ENCODE measurements at places on chromosomes 13 and 19.

DNA sequence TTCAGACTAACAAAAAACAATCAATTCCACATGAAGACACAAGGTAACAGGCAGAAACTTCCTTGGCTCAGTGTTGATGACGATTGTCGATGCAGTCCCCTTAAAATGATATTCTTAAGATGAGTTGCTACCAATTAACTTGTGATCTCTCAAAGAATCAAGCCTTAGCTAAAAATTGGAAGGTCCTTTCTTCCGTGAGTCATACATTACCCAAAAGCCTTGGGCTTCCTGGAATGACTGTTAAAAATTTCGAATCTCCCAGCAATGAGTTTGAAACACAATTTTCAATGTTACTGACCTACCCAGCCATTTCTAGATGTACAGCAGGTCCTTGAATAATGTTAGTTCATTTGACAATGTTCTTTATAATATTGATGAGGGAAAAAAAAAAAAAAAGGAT, 28.0 kb upstream of the RB1 start:
- no peak for DNase-seq

- DNase-seq, result no peak
These were observed 113.1 kb downstream of the PAN3 start for GRCh38 chr13:28251466-28251865.

DNA sequence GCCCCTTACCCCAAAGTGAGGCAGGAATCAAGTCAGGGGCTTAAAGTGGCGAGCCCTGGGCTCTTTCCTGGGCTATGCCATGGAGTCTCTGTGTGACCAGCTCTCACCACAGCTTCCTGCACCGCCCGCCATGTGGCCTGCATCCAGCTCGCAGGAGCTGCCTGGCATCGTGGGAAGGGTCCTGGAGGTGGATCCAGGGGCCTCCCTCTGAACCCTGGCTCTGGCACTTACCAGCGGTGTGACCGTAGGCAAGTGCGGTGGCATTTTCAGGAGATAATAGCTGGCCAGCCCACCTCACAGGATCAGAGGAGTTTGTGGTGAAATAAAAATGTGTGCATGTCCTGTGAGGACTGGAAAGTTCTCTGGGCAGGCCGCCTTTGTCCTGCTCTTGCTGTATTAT, 26.0 kb downstream of the DHRS12 start:
- DNase-seq, result no peak

- no peak for DNase-seq
These were observed 257.8 kb downstream of the EFNB2 start for GRCh38 chr13:106277484-106278154.

GRCh38 chr19:56942756-56943155, 102.2 kb upstream of the PEG3 start:
- DNase-seq, result no peak

DNA sequence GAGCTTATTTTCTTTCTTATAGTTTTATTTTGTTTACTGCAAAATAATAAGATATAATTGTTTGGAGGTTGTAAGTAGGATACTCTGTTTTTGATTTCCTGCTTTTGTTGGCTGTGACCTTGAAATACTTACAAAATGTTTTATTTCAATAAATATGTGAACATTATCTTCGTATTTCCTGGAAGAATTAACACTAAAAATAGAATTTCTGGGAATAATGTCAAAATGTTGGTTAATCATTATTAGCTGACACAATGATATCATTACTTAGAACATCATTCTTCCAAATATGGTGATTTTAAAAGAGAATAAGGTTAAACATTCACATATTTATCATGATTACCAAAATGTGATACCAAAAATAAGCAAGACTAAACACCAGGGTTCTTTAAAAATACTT, 1148.6 kb upstream of the PRR20A start:
- DNase-seq, result no peak

- DNase-seq, result no peak
These were observed 22.8 kb downstream of the KLF12 start for GRCh38 chr13:74111399-74111798.

GRCh38 chr13:41919741-41920487, 41.0 kb downstream of the VWA8 start:
- DNase-seq, result no peak

GRCh38 chr13:80389073-80390038, 48.4 kb upstream of the SPRY2 start:
- no peak for DNase-seq

GRCh38 chr19:44141191-44142058, at the start of gene ZNF234:
ZNF234 (plus strand) TSS chr19:44141554; CDS start chr19:44144633, 3,079 bp downstream.
- DNase-seq, result peak; percentile 50
